ENCODE measurements at places on chromosomes 7 and 10. TPM values are rescaled to one million over a fixed set of nuclear protein-coding genes. Genes with fewer than 3 reads are reported as not detected.
A peak's percentile ranks its signal among the peaks of the same experiment; 100 is the strongest.

The LIPJ gene
- not detected for total RNA-seq

The CRHR2 gene
- total RNA-seq, result not detected

The UCN3 gene
- not detected for total RNA-seq

The EPHB4 gene
- 272 TPM for total RNA-seq

The CPVL gene
- 0.25 TPM for total RNA-seq

The THNSL1 gene
- total RNA-seq, result 2.8 TPM

The TAS2R41 gene
- not detected for total RNA-seq

The ANXA8 gene
- total RNA-seq, result not detected

The NAT16 gene
- total RNA-seq, result not detected

The PILRA gene
- not detected for total RNA-seq

The ZNF117 gene
- 2.4 TPM for total RNA-seq

GRCh38 chr7:91314591-91315323, 50.5 kb downstream of the FZD1 start:
- DNase-seq, result no peak

GRCh38 chr7:99505324-99505662, 831 bp downstream of the ZKSCAN5 start:
- no peak for DNase-seq

- no peak for DNase-seq
Observed at GRCh38 chr10:20334559-20334958, 518.3 kb downstream of the PLXDC2 start.

GRCh38 chr7:101911800-101912715, 94.6 kb downstream of the CUX1 start:
- no peak for DNase-seq

DNA sequence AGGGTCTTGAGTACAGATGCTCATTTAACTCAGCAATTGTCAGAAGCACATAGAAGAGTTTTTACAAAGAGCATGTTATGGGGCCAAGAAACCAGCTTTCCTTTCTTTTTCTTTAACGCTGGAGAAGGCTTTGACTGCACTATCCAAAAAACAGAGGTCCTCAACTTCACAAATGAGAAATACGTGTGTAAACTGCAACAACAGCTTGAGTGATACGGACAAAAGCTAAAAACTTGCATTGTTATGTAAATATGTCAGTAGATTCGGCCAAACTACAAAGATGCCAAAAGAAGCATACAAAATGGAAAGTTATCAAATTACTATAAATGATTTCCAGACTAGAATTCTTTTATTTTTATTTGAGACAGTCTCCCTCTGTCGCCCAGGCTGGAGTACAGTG, 62.4 kb upstream of the C10orf90 start:
- DNase-seq, result no peak

- peak; percentile 29 for DNase-seq
Observed at GRCh38 chr10:96556003-96556402, 30.8 kb downstream of the TM9SF3 start.

GRCh38 chr7:66043681-66044497, 31.7 kb upstream of the ASL start:
- DNase-seq, result no peak

DNA sequence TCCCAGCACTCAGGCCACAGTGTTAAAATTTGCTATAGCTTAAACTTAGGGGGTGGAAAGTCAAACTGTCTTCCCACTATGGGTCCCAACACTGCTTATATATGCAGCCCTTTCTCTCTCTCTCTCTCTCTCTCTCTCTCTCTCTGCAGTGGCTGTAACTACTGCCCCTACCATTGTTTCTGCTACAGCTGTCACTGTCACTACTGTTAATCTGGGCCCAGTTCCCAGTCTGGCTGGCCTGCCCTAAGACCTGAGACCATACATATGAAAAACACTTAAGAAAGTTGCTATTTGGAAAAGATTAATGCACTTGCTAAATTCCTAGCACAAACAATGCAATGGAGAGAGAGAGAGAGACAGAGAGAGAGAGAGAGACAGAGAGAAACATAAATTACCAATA, 78.6 kb downstream of the THSD7A start:
- peak; percentile 30 for DNase-seq

DNA sequence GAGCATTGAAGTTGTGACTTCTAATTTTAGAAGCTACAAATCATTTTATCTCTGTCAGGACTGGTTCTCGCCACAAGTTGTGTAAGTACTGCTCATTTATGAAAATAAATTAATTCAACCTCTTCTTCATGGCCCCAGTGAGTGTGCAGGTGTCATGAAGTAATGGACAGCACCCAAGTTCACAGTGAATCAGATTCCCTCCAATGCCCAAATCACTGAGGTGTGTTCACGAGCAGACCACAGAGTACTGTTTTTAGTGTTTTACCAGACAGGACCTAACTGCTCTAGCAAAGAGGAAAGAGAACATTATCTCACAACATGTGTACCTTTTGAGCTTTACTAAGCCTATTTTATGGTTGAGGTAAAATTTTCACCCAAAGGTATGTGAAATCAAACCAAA, 980.0 kb downstream of the CNTNAP2 start:
- no peak for DNase-seq

- no peak for DNase-seq
Observed at GRCh38 chr10:88194041-88194887, 330.8 kb downstream of the PTEN start.

DNA sequence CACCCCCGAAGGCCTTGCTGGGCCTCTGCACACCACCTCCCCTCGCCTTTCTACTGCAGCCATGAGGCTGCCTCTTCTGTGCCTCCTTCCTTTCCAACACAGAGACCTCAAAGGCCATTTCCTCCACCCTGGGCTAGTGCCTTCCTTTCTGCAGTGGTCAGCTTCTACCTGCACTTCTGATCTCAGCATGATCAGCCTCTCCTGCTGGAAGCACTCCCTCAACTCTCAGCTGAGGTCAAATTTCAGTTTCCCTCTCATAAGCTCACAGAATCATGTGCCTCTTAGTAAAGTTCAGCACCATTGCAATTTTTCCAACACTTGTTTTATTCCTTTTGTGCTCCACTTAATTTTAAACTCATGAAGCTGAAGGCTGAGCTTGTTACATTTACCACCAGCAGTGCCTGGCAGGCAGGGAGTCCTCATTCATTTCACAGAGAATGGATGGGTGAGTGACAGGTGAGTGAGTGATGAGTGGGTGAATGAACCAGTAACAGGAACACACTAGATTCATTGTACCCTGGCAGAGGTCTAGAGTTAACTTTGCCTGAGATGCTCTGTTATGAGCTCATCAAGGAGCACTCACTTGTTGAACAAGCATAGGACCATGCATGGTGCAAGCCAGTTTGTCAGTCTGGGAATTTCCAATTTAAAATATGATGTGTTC, 124.0 kb upstream of the PRSS58 start:
- DNase-seq, result no peak

GRCh38 chr10:51297438-51297837, 223.2 kb downstream of the PRKG1 start:
- DNase-seq, result no peak

- DNase-seq, result no peak
Observed at GRCh38 chr7:51013861-51014511, 231.3 kb upstream of the GRB10 start.

DNA sequence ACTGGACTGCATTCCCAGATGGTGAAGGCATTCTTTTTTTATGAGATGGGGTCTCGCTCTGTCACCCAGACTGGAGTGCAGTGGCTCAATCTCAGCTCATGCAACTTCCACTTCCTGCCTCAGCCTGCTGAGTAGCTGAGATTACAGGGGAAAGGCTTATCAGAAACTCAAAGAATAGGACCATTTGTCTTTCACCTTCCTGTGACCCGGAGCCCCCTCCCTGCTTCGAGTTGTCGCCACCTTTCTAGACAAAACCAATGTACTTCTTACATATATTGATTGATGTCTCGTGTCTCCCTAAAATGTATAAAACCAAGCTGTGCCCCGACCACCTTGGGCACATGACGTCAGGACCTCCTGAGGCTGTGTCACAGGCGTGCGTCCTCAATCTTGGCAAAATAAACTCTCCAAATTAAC, 1.8 kb upstream of the METTL27 start:
- DNase-seq, result no peak

GRCh38 chr10:55495555-55495954, 694.5 kb upstream of the PCDH15 start:
- DNase-seq, result no peak

GRCh38 chr10:109968953-109969759, 38.6 kb upstream of the ADD3 start:
- DNase-seq, result no peak

DNA sequence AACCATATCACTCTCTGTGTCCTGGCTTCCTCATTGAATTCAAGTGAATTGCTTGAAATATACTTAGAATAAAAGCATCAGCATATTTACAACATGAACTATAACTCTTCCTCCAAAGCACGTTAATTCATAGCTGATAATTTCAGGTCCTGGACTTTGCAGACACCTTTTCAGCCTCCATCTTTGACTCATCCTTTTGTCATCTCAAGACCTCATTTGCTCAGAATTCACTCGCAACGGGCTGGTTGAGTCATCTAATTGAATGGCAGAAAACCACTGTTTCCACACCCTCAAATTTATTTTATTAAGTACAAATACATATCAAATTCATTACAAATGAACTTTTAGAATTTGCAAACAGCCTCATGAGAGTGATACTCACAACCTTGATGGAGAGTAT, 545.7 kb downstream of the GATA3 start:
- no peak for DNase-seq

DNA sequence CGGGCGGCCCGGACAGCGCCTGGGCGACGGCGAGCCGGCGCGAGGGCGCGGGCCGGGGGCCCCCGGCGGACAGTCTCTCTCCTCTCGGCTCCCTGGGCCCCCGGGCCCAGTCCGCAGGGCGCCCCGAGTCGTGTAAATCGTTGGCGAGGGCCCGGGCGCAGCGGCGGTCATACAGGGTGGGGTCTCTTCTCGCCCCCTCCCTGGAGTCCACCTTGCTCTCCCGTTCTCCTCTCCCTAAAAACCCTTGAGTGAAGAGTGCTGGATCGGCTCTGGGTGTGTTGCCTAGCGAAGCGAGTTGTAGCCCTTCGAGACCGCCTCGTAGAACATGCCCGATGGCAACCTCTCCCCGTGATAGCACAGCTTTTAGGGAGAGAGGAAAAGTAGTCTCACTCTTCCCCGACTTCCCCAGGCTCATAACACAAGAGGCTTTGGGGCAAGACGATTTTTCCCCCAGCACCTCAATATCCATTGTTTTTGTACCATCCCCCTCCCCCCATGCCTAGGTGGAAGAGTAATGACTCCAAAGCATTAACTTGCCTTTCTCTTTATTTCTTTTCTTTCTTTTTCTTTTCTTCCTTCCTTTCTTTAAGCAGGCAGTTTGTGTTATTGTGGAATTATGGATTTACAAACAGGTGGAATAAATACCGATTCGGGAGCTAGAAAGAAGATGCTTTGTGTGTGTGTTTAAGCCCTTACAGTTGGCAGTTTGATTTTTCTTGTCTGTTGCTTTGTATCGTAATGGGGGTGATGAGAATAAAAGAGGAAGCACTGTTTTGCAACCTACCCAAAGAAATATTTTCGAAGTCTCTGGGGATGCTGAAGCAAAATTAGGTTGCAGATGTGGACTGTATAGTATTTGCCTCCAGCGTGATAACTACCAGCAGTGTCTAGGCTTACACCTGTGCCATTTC, 822 bp downstream of the SHOC2 start:
- peak; percentile 38 for DNase-seq

GRCh38 chr7:115971506-115971905, 59.1 kb downstream of the TFEC start:
- no peak for DNase-seq

DNA sequence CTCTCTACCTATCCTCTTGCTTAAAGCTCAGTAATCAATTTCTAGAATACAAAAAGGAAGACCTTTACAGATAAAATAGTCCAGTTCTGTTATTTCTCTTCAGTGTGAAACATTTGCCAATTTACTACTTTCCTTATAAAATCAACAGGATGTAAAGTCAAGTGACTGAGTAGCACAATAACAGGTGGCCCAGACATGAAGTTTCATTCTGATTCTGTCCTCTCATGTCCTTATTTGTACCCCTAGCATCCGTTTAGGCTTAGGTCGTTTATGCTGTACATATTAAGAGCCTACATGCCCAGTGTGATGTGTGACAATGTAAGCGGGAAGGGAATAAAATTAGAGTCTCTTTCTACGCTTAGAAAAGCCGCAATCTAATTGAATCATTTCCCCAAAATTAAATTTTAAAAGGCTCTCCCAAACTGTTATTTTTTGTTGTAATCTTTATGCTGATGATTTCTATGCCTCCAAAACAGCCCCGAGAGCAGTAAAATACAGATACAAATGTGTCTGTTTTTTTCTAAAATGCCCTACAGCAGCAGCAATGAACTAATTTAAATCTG, 29.1 kb downstream of the EPC1 start:
- DNase-seq, result no peak

GRCh38 chr10:35626971-35627507, 15.1 kb downstream of the FZD8 start:
- DNase-seq, result no peak

DNA sequence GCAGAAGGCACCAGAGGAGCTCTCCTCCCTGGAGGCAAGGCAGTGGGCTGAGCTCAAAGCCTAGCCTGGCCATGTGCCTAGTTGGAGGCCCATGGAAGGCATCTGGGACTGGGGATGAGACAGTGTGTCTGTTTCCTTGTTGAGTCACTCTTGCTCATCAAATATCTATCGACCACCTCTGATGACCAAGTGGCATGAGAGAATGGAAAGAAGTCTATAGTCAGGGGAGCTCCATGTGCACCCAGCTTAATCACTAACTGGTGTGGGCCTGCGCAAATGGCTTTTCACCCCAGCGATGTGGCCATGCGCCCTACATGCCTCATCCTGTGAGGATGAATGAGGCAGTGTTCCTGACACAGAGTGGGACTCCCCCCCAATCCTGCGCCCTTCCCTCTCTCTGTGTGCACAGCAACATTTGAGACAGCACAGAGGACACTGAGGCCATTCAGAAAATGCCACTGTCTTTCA, 229.9 kb downstream of the RPS24 start:
- DNase-seq, result no peak

GRCh38 chr10:30072068-30072467, 12.7 kb upstream of the JCAD start:
- no peak for DNase-seq

GRCh38 chr10:99558708-99559107, 26.0 kb downstream of the NKX2-3 start:
- DNase-seq, result no peak

DNA sequence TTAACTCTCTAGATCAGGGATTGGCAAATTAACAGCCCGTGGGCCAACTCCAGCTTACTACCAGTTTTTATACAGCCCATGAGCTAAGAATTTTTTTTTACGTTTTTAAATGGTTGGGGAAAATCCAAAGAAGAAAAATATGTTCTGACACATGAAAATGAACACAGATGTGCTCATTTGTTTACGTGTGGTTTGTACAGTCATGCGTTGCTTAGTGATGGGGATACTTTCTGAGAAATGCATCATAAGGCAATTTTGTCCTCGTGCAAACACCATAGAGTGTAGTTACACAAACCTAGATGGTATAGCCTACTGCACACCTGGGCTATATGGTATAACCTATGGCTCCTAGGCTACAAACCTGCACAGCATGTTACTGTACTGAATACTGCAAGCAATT, 8.3 kb upstream of the SMKR1 start:
- no peak for DNase-seq

- DNase-seq, result peak; percentile 51
Observed at GRCh38 chr10:23525406-23525805, 86.5 kb downstream of the OTUD1 start.

- DNase-seq, result peak; percentile 56
Observed at GRCh38 chr7:21507627-21508343, 35.1 kb upstream of the DNAH11 start.
